Thoracic aorta (tissue), 2 donors: ENCODE measurements at places on chromosomes 2 and 18.

DNA sequence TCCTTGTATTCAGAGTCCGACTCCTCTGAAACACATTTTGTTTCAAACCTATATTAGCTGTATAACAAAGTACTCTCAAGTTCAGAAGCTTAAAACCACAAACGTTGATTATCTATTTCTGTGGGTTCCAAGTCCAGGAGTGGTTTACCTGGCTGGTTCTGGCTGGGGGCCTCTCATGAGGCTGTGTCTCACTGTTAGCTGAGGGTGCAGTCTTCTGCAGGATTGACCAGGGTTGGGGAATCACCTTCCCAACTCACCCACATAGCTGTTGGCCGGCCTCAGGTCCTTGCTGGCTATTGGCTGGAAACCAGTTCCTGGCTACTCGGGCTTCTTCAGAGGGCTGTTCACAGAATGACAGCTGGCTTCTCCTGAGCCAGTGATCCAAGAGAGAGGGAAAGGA lies 18.0 kb upstream of the ATIC start:
- no peak overlapping the region for H3K27ac ChIP-seq
- H3K27me3 ChIP-seq, result no peaks in the 10 kb centered on the region
- H3K4me3 ChIP-seq, result no peak overlapping the region
- H3K4me1 ChIP-seq, result no peaks in the 10 kb centered on the region

DNA sequence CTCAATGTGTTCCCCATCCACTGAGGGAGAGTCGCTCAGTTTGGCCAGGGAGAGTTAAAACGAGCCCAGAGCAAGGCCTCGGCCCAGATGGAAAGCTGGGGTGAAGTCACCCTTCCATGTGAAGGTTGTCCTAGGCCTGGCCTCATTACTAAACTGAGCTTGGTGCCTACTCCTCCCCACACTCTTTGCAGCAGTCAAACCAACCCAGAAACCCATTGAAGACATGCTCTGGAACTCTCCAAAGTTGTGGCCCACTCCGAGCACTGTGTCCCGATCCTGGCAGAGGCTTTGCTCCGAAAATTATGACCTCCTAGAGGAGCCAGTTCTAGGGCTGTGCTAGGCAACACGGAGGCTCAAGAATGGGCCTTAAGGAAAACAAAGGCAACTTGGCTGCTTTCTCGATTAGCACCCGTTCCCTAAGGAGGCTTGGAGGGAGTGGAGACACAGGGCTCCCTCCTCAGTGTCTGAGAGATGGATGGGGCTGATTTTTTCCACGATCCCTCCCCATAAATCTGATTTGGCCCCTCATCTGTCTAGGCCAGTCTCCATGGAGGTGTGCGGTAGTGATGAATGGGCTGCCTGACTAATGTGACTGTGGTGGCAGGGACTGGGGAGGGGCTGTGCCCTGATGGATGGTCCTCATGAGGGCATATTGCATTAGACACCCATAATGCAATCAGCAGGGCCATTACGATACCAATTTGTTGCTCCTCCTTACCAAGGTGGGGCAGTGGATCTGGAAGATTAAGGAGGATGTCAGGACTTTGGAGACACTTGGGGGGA lies 11.7 kb upstream of the CYP26B1 start:
- no peaks in the 10 kb centered on the region for H3K36me3 ChIP-seq
- DNase-seq, result no peak
- no peak overlapping the region for H3K4me3 ChIP-seq
- H3K4me1 ChIP-seq, result no peaks in the 10 kb centered on the region
- H3K27me3 ChIP-seq, result no peaks in the 10 kb centered on the region

DNA sequence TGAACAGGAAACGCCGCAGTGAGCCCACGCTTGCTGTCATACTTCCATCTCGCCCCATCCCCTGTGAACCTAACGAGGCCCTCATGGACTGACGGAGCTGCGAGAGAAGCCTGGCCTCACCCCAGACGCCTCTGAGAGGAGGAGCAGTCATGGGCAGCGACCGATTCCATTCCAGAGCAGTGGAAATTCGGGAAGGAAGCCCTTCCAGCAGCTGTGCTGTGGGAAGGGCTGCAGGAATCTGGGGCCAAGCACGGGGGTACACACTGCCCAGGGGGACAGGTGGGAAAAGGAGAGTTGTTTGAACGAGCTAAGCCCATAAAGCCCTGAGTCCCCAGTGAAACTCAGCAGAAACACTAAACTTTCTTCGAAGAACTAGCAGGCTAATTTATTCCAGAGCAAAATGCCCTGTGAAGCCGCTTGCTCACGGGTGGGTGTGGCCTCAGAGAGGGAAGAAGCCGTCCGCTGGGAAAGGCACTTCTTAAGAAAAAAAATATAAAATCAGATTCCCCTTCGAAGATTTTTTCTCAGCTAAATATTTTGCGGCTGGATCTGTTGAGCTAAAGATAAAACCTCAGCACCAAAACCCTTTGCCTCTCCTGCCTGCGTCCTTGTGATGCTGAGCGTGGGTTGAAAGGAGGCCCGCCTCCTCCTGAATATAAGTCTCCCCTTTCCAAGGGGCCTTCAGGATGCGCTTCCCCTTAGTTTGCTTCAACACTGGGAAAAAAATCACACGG lies 38.2 kb downstream of the ANKMY1 start:
- H3K36me3 ChIP-seq, result peaks cover 12% of the 10 kb centered on the region
- H3K4me3 ChIP-seq, result peak overlapping the region; percentile 44
- no peaks in the 10 kb centered on the region for H3K27me3 ChIP-seq
- no peak for DNase-seq

DNA sequence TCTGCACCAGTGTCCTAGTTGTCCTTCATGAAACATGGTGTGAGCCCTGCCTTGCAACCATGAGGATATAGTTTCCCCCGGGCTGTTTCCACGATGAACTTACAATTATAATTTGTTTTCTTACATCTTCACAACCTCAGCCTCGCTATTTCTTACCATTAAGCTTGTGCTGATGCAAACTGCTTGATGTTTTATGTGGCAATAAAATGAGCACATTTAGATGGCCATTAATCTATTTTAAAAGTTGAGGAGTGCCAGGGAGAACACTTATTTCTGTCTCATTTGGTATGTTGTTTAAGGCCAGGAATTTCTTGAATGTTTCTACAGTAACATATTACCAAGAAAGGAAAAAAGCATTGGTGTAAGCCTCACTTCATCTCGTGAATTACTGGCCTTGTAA lies 214.5 kb upstream of the SLC8A1 start:
- H3K4me1 ChIP-seq, result peaks cover 16% of the 10 kb centered on the region
- DNase-seq, result no peak
- no peak overlapping the region for H3K4me3 ChIP-seq
- H3K36me3 ChIP-seq, result no peaks in the 10 kb centered on the region
- H3K27me3 ChIP-seq, result no peaks in the 10 kb centered on the region

- peaks cover 20% of the 10 kb centered on the region for H3K4me1 ChIP-seq
- H3K27me3 ChIP-seq, result no peaks in the 10 kb centered on the region
- DNase-seq, result no peak
- no peak overlapping the region for H3K27ac ChIP-seq
- H3K4me3 ChIP-seq, result no peak overlapping the region
- no peaks in the 10 kb centered on the region for H3K36me3 ChIP-seq
Measured at GRCh38 chr2:241555711-241556110, 2.8 kb upstream of the BOK start.

GRCh38 chr2:60336442-60337141 lies 216.9 kb downstream of the BCL11A start:
- DNase-seq, result no peak
- H3K36me3 ChIP-seq, result no peaks in the 10 kb centered on the region
- H3K4me1 ChIP-seq, result no peaks in the 10 kb centered on the region
- no peak overlapping the region for H3K4me3 ChIP-seq
- no peaks in the 10 kb centered on the region for H3K27me3 ChIP-seq

- H3K4me1 ChIP-seq, result no peaks in the 10 kb centered on the region
- no peak overlapping the region for H3K4me3 ChIP-seq
- H3K27me3 ChIP-seq, result no peaks in the 10 kb centered on the region
Measured at GRCh38 chr2:121884511-121884921, 129.1 kb downstream of the TSN start.

GRCh38 chr18:52394602-52395001 lies 54.6 kb downstream of the DCC start:
- no peaks in the 10 kb centered on the region for H3K36me3 ChIP-seq
- no peak overlapping the region for H3K4me3 ChIP-seq
- no peak for DNase-seq
- H3K27me3 ChIP-seq, result no peaks in the 10 kb centered on the region

DNA sequence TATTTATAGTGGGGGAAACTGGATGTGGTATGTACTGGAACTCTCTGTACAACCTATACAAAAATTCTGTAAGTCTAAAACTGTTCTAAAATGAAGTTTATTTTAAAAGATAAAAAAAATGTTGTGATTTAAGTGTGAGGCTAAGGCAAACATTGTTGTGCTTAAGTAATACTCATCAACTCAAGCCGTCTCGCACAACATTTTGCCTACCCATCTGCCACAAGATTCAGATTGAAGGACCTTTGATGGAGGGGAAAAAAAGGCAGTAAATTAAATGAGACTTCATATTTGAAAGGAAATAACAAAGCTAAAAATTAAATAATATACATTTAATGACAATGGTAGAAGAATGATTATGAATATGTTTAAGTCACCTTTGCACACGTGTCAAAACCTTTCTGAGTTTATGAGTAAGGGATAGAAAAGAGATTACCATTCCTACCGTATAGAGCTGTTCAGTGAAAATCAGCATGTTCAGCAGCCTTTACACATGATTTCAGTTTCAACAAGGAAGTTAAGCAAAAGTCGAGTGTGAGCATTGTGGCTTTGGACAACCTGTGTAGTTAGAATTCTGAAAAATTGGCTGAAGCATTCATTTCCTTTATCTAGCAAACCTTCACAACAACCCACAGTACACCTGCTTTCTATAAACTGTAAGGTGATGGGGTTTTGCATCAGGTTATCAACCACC lies 499.3 kb downstream of the IRS1 start:
- no peak overlapping the region for H3K4me3 ChIP-seq
- no peaks in the 10 kb centered on the region for H3K4me1 ChIP-seq
- no peaks in the 10 kb centered on the region for H3K36me3 ChIP-seq
- H3K27ac ChIP-seq, result no peak overlapping the region
